Activated CD4-positive, alpha-beta T cell treated with anti-CD3 and anti-CD28 coated beads, Interleukin-2, amount 10 ng/mL, durations not matched to agents 24 days and 14 days (primary cell): ENCODE measurements at places on chromosomes 16 and 17. TPM values are rescaled to one million over a fixed set of nuclear protein-coding genes. Genes with fewer than 3 reads are reported as not detected.

Gene KRTAP9-7
- total RNA-seq = not detected in 2 replicates

Gene AANAT
- not detected in 2 replicates for total RNA-seq

Gene LPO
- total RNA-seq = not detected in 2 replicates

Gene SMIM22
- total RNA-seq = not detected in 2 replicates

Gene KRTAP2-4
- total RNA-seq = not detected in 2 replicates

Gene ZNF624
- total RNA-seq = 2.9 and 3.4 TPM in 2 replicates

Gene PEX12
- total RNA-seq = 4.5 and 4.8 TPM in 2 replicates

Gene COG8
- total RNA-seq = 44.1 and 44.6 TPM in 2 replicates

Gene TAT
- not detected in 2 replicates for total RNA-seq

Gene FBXL20
- 20.8 and 21.8 TPM in 2 replicates for total RNA-seq

Gene SLFN14
- total RNA-seq = 0.07 TPM in 1 of 2 replicates, not detected in the other

Gene EFNB3
- total RNA-seq = 0.05 TPM in 1 of 2 replicates, not detected in the other

Gene PRAC1
- total RNA-seq = not detected in 2 replicates

Gene HBA1
- total RNA-seq = not detected in 2 replicates

Gene RHOT1
- 26.7 and 27.8 TPM in 2 replicates for total RNA-seq

Gene HOXB8
- total RNA-seq = not detected in 2 replicates

Gene KATNB1
- total RNA-seq = 45.0 and 49.8 TPM in 2 replicates

Gene SEZ6L2
- 0.26 and 0.61 TPM in 2 replicates for total RNA-seq

Gene SOX9
- not detected in 2 replicates for total RNA-seq

Gene C16orf92
- total RNA-seq = not detected in 2 replicates

Gene EVPL
- 0.09 and 0.17 TPM in 2 replicates for total RNA-seq

Gene ABCA8
- total RNA-seq = not detected in 2 replicates

Gene P3H4
- total RNA-seq = 4.1 and 5.9 TPM in 2 replicates

Gene PRKCB
- total RNA-seq = 79.9 and 84.2 TPM in 2 replicates

Gene HSD3B7
- 2.9 and 3.2 TPM in 2 replicates for total RNA-seq

Gene PPM1E
- total RNA-seq = 0.05 TPM in 1 of 2 replicates, not detected in the other

Gene TOP2A
- total RNA-seq = 189 and 194 TPM in 2 replicates

Gene PRM1
- total RNA-seq = not detected in 2 replicates

Gene GID4
- 9.6 and 11.3 TPM in 2 replicates for total RNA-seq

Gene PLEKHG4
- total RNA-seq = 43.4 and 43.8 TPM in 2 replicates

Gene ZMYND15
- total RNA-seq = not detected in 2 replicates

Gene SHISA6
- not detected in 2 replicates for total RNA-seq

Gene SARM1
- total RNA-seq = 36.4 and 37.7 TPM in 2 replicates

Gene G6PC1
- total RNA-seq = not detected in 2 replicates

Gene TP53TG3
- not detected in 2 replicates for total RNA-seq

Gene KRTAP4-3
- not detected in 2 replicates for total RNA-seq

Gene JUP
- total RNA-seq = 0.14 and 0.24 TPM in 2 replicates

Gene GNAO1
- total RNA-seq = 2.0 and 2.3 TPM in 2 replicates

Gene APOBR
- total RNA-seq = 4.0 and 4.1 TPM in 2 replicates

Gene TMEM95
- total RNA-seq = not detected in 2 replicates

Gene CD79B
- 24.4 and 29.2 TPM in 2 replicates for total RNA-seq

Gene SALL1
- total RNA-seq = not detected in 2 replicates

Gene RNF112
- 0.40 TPM in 1 of 2 replicates, not detected in the other for total RNA-seq

Gene KRTAP4-7
- not detected in 2 replicates for total RNA-seq

Gene TBC1D3H
- not detected in 2 replicates for total RNA-seq

Gene DNAAF8
- total RNA-seq = not detected in 2 replicates

Gene SLC16A5
- 6.8 and 7.2 TPM in 2 replicates for total RNA-seq

Gene WNT9B
- total RNA-seq = not detected in 2 replicates

Gene OR2C1
- total RNA-seq = not detected in 2 replicates

Gene WNK4
- 0.12 TPM in 2 replicates for total RNA-seq
